RPMI8226 (cell line): ENCODE measurements at places on chromosomes 3 and 15.

DNA sequence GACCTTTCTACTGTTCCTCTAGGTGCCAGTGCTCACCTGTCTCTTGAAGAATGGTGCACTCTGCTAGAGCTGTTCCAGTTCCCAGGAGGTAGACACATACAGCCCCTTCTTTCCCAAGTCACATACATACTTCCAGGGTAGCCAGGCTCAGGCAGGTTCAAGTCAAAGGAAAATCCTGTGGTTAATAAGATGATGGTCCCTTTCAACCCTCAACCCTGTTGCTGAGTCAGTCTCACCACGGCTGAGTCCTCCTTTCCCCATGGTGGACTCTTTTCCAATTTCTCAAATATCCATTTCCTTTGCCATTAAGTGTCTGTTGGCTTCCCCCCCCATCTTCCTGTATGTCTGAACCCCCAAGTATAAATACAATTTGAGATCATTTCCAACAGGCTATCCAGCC is 56.1 kb upstream of the ACAN start:
- no peak for DNase-seq

- peak; percentile 33 for DNase-seq
Observed at GRCh38 chr3:99250821-99251355, 349.4 kb upstream of the DCBLD2 start.

- DNase-seq = no peak
Observed at GRCh38 chr3:58101499-58102389, 93.5 kb downstream of the FLNB start.

DNA sequence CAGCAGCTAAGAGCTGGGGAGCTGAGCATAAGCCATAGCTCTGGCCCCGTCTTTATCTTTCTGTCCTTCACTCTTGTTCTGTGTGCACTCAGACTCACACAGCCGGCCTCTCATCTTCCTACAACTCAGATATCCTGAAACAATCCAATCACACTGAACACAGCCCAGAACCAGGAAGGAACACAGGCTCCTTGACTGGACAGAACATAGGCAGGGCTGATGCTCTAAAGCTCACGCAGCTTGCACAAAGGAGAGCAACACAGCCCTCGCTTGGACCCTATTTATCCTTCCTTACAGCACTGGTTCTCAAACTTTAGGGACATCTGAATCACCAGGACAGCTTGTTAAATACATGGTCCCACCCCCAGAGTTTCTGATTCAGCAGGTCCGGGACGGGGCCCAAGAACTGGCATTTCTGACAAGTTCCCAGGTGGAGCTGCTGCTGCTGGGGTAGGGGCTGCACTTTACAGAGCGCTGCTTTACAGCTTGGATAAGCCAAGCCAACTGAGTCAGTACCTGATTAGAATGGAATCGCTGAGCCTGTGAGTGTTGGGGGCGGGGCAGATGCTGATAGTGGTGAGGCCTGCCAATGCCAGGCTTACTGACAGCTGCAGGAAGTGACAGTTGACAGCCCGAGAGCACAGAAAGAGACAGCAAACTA is 65.1 kb downstream of the MRPL46 start:
- peak; percentile 30 for DNase-seq

DNA sequence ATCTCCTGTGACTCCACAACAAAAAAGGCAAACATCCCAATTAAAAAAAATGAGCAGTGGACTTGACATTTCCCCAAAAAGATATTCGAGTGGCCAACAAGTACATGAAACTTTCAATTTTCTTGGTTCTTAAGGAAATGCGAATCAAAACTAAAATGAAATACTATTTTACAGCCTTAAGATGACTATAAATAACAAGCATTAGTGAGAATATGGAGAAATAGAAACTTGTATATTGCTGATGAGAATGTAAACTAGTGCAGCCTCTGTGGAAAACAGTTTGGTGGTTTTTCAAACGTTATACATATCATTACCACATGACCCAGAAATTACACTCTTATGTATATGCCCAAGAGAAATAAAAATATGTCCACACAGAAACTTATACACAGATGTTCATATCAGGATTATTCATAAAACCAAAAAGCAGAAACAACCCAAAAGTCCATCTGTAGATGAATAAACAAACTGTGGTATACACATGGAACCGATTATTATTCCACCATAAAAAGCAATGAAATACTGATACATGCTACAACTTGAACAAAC is 153.2 kb upstream of the GPR149 start:
- DNase-seq = no peak

GRCh38 chr3:159149131-159149530 is 347.3 kb downstream of the MFSD1 start:
- DNase-seq = no peak

DNA sequence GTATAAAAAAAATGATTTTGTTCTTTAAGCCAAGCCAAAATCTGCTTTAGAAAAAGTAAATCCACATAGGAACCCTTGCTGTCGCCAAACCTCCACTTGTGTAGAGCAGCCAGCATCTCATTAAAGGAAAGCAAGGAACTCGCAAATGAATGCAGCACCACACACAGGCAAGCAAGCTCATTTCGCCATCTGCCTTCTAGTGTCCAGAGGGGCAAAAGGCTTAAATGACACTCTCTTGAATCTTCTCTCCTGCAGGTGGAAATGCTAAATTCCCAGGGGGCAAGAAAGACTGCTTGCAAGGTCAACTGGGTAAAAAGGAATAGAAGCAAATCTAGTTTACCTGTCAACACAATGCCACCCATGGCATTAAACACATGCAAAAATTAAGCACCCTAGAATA is 2.4 kb downstream of the MB21D2 start:
- no peak for DNase-seq

- DNase-seq = no peak
Observed at GRCh38 chr15:89004726-89005030, 83.6 kb upstream of the ABHD2 start.

GRCh38 chr3:144496141-144496835 is 524.7 kb downstream of the DIPK2A start:
- DNase-seq = no peak

- DNase-seq = no peak
Observed at GRCh38 chr15:66757030-66757429, 55.0 kb downstream of the SMAD6 start.

GRCh38 chr3:159668990-159669476 is 319.6 kb upstream of the IL12A start:
- DNase-seq = no peak

DNA sequence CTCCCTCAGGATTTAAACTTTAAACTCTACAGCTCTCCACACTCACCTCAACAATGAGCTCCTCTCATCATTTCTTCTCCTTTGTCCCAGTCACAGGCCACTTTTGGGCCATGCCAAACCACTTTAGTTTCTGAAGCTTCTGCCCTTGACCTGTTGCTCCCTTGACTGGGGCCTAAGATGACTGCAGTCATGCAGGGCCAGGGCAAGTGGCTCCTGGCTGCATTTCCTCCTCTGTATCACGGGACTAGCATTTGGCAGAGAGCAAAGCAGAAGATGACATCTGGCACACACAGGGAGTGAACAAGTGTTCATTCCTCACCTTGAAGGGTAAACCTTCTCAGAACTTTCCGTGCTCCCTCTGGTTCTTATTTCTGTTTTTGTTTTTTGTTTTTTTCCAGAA is 136.9 kb downstream of the PDE8A start:
- DNase-seq = no peak

DNA sequence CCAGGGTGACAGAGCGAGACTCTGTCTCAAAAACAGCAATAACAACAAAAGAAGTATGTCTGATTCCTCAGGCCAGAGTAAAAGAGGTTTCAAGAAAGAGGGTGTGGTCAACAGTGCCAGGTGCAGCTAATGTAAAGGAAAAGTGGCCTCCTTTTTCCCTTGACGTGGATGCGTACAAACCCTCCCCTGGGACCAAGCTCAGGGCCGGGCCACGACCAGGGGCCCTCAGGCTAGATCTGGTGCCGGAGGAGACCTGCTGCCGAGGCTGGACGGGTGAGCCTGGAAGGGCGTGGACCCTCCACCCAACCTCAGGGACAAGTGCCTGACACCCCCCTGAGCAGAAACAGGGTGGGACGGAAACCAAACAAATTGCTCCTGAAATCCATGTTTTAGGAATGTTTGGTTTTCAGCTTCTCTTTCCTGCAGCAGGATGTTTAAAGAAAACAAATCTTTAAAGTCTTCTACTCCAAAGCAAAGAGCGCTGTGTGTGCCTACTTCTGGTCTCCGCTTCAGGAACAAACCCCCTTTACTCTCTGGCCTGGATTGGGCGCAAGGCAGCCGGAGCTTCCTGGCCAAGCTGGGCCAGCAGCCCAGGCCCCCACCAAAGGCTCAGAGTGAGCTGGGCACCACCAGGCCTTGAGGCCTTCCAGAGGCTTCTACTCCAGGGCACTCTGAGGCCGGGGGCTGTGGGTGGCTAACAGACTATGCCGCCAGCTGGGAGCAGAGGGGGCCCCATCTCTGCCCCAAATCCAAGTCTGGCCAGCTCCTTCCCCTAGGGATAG is 21.4 kb downstream of the ZDHHC19 start:
- no peak for DNase-seq

DNA sequence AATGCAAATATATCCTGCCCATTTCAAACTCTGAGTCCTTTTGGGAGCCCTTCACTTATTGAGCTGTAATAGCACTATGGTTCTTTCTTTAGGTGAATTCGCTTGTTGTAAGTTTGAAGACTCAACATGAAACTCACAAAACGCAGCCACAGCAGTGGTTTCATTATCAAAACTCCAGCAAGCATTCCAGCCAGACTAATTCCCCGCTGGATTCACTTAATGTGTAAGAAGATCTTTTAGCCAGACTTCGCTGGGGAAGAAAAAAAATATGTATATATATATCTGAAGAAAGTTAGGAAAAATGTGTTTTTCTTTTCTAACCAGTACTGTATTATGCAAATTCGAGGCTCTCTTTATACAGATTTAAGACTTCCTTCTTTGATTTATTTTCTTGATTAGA is 241.1 kb downstream of the WNT5A start:
- no peak for DNase-seq

DNA sequence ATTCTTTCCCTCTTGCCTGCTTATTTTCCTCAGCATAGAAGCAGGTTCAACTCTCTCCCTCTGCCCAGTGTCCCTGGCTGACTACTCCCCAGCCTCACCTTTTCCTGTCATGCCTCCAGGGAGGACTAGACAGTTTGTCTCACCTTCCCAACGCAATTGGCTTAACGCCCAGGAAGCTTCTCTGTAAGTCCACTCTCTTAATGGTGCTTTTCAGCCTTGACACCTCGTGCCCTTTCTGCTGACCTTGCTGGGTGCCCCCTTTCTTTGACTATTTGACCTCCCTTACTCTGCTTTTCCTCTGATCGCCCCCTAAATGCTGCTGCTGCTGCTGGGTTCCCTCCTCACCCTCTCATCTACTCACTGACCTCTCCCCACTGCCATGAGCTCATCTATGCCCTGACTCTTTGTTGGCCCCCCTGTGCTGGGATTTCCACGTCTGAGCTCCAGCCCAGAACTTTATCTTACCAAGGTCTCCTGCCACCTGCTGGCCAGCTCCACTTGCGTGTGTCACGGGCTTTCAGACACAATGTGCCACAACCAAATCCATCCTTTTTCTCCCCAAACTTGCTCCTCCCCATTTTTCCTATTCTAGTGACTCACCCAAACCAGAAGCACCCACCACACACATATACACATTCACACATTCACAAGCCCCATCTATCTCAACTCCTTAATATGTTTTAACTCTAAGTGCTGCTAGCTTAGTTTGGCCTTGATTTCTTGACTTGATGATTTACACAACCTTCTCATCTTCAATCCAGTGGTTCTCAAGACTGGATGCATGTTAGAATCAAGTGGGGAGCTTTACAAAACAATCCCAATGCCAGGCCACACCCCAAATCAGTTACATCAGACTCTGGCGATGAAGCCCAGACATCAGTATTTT is 16.6 kb downstream of the EPB42 start:
- DNase-seq = peak; percentile 43

- no peak for DNase-seq
Observed at GRCh38 chr3:27253391-27253790, 115.8 kb downstream of the NEK10 start.

- DNase-seq = no peak
Observed at GRCh38 chr15:72179950-72180581, 17.5 kb downstream of the GRAMD2A start.

GRCh38 chr15:96102631-96103030 is 227.9 kb upstream of the NR2F2 start:
- no peak for DNase-seq

DNA sequence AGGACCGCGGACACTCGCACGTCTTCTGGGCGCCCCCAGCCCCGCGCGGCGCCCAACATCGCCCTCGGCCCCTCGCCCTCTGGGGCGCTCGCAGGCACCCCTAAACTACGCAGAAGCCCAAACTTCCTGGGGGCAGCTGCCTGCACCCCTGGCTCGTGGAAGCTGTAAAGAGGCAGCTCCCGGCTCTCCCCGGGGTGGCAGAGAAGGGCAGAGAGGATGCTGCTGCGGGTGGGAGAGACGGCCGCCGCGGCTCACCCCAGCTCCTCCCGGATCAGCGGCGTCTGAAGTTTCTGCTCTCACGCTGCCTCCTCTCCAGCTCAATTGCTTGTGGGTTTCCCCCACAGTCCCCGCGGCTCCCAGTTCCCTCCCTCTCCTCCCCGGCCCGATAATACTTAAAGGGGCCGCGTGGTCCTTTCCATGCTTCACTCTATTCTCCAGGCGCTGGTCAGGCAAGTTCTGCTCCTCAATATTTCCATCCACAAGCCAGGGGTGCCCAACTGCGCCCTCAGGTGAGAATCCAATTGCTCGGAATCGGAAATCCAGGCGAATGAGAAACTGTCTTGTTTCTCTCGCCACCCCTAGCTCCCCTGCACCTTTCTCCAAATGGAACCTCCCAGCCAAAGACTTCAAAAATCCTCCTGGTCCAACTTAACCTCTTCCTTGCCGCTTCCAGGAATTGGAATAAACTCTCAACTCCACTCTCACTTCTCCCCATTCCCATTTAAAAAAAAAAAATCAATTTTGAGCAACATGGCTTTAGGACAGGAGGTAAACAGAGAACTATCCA is 748.5 kb downstream of the ROBO1 start:
- DNase-seq = peak; percentile 7

GRCh38 chr3:118477768-118478167 is 556.9 kb downstream of the IGSF11 start:
- DNase-seq = no peak

GRCh38 chr15:91632981-91633380 is 220.5 kb upstream of the SLCO3A1 start:
- no peak for DNase-seq
